Right ventricle myocardium inferior (tissue), 1 donor: ENCODE measurements at places on chromosomes 7 and 10. TPM values are rescaled to one million over a fixed set of nuclear protein-coding genes. Genes with fewer than 3 reads are reported as not detected.
A peak's percentile ranks its signal among the peaks of the same experiment; 100 is the strongest.

DNA sequence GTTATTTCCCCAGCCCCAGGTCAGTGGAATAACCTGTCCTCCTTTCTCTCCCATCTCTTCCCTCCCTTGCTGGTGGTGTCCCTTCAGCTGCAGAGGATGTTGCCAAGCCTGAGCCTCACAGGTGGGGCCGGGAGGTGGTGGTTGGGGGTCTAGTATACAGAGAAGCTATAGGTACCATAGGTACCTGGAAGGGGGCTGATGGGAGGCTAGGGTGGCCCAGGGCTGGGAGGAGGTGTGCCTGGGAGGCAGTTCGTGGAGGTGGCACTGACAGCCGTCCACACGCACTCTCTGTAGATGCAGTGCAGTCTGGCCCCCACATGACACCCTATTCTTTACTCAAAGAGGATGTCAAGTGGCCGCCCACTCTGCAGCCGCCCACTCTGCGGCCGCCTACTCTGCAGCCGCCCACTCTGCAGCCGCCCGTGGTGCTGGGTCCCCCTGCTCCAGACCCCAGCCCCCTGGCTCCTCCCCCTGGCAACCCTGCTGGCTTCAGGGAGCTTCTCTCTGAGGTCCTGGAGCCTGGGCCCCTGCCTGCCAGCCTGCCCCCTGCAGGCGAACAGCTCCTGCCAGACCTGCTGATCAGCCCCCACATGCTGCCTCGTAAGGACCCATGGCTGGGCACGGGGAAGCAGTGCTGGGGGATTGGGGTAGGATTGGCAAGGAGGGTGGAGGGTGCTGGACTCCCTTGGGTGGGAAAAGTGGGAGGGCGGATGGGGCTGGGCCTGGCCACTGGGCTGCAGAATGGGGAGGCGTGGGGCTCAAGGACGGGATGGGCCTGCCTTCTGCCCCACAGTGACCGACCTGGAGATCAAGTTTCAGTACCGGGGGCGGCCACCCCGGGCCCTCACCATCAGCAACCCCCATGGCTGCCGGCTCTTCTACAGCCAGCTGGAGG is 9.5 kb downstream of the IRF5 start:
- DNase-seq: peak; percentile 60

- DNase-seq: peak; percentile 82
These were observed 147.9 kb upstream of the FRMD4A start for GRCh38 chr10:14478604-14479003.

The SPACDR gene
- 0.35 TPM for total RNA-seq

- DNase-seq: peak; percentile 55
These were observed 895 bp upstream of the ZNF804B start for GRCh38 chr7:88758381-88759229.

DNA sequence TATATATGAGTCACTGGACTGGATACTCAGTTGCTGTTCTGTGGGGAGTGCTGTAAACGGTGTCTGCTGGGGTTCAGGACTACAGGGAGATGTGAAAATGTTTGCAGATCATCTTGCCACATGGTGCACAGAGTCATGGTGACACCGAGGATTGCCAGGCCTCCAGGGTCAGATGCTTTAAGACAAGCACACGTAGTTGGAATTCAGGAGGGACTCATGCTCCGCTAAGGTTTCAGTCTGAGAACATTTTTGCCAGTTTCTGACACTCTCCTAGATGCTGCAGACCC is 211.3 kb downstream of the CXCL12 start:
- no peak for DNase-seq

The ABCB4 gene
- 4.4 TPM for total RNA-seq

The COPS6 gene
- 117 TPM for total RNA-seq

The ABCC2 gene
- 0.05 TPM for total RNA-seq

The HTR5A gene
- total RNA-seq: not detected
